ENCODE measurements at places on chromosomes 7 and 10.

DNA sequence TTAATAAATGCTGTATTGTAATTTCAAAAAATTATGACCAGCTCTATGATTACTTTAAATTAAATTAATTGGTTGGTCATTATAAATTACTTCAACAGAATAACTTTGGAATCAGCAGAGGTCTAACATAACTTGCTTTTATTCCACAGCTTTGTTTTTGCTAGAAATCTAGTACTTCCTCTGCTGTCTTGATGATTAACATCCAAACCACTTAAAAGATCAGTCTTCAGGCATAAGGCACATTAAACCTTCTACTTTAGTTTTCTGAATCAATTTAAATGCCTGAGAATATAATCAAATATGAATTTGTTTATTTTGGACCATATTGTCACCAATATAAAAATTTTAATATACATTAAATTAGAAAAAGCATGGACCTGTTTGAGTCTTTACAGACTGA is 465.3 kb downstream of the ARL4A start:
- DNase-seq, result no peak

- DNase-seq, result peak; percentile 93
These were observed 126.2 kb downstream of the PRPF18 start for GRCh38 chr10:13712837-13713581.

- DNase-seq, result no peak
These were observed 91.2 kb upstream of the WNT16 start for GRCh38 chr7:121237601-121238000.

DNA sequence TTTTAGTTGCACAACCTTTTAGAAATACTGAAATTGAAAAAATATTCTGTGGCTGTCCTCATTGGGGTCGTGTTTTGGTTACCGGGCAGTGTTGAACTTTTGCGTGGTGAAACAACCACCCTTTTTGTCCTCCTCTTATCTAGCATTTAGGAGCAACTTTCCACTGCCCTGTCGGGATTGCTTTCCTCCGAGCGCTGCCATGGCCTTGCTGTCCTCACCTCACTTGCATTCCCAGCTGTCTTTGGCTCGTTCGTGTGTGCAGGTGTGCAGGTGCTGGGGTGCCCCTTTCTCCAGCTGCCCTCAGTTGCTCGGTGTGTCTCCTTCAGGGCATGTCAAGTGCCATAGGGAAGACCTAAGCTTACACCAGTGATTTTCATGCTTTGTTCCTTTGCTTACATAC is 116.9 kb upstream of the GJD4 start:
- DNase-seq, result no peak

GRCh38 chr10:65571011-65571570 is 1354.7 kb upstream of the LRRTM3 start:
- no peak for DNase-seq

DNA sequence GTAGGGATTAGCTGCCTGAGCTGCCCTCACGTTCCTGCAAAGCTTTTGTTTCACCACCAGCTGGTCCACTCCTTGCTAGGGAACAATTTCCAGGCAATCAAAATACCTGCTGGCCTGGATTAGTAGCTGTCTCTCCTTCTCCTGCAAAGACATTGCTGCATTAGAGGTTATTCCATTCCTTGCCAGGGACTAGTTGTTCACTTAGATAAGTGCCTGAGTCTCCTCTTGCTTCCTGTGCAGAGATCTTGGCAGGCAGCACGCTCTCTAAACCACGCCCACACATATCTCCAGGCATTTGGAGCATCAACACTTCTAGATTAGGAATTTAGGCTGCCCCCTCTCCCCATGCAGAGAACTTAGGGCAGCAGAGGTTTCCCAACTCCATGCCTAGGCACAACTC is 150.4 kb upstream of the SMIM30 start:
- DNase-seq, result no peak

- DNase-seq, result no peak
These were observed 29.1 kb upstream of the EPC1 start for GRCh38 chr10:32376097-32376496.

GRCh38 chr10:133397938-133398337 is 4.0 kb downstream of the MTG1 start:
- DNase-seq, result no peak
